ENCODE measurements at places on chromosomes 13 and 19.
A peak's percentile ranks its signal among the peaks of the same experiment; 100 is the strongest.

DNA sequence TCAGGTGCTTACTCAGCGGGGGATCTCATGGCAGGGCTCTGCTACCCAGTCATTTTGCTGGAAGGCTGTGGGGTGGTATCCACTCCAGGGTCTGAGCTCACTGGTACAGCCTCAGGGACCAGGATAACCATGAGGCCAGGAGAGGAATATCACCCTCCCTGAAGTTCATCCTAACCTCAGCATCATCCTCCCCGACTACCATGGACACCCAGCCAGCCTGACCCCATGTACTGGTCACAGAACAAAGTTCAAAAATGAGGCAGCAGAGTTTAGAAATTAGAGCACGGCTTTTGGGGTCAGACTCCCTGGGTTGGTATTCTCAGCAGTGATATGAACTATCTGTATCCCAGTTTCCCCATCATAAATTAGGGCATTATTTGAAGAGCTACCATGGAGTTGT is 35.5 kb upstream of the RXFP2 start:
- DNase-seq, result no peak

DNA sequence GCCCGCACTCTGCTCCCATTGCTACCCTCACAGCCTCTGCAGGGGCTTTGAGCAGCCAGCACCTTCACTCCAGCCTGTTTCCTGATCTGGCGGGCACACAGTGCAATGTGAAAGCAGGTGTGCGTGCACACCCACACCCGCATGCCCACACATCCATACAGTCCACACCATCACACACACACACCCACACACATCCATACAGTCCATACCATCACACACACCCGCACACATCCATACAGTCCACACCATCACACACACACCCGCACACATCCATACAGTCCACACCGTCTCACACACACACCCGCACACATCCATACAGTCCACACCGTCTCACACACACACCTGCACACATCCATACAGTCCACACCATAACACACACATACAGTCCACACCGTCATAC is 28.0 kb downstream of the PIAS4 start:
- DNase-seq, result no peak

DNA sequence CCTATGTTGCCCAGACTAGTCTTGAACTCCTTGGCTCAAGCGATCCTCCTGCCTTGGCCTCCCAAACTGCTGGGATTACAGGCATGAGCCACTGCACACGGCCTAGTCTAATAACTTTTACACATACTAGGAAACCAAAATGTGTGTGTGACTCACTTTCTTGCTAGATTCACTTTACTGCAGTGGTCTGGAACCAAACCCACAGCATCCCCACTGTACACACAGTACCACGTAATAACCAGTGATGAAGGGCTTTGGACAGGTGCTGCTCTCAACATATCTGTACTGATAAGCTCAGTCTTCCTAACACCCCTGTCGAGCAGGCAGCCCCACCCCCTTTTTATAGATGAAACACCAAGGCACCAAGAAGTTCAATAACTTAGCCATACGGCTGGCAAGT is 5.1 kb downstream of the DNMT1 start:
- DNase-seq, result no peak

- DNase-seq, result no peak
Measured at GRCh38 chr19:4585556-4585955, 26.1 kb upstream of the SEMA6B start.

DNA sequence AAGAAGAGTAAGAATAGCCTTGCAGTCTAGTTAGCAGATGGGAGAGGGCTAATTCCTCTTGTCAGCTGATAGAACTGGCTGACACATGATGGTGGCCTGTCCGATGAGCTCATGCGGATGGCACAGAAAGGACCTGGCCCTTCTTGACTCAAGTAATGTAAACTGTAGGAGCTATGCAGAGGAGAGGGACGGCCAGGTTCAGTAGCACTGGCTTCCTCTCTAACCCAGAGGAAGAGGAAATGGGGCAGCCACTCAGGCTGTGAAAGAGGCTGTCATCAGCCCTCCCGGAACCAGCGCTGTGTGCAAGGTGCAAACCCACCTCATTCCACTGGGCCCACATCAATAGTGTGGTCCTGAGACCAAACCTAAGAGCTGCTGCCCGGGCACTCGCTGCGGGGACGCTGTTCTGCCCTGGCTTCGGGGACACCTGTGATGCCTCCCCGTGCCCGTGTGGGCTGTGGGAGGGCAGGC is 30.8 kb upstream of the USE1 start:
- DNase-seq, result no peak

- DNase-seq, result no peak
Measured at GRCh38 chr19:41319500-41320184, 9.7 kb downstream of the CCDC97 start.

GRCh38 chr13:97328222-97328790 is 105.7 kb upstream of the RAP2A start:
- no peak for DNase-seq

DNA sequence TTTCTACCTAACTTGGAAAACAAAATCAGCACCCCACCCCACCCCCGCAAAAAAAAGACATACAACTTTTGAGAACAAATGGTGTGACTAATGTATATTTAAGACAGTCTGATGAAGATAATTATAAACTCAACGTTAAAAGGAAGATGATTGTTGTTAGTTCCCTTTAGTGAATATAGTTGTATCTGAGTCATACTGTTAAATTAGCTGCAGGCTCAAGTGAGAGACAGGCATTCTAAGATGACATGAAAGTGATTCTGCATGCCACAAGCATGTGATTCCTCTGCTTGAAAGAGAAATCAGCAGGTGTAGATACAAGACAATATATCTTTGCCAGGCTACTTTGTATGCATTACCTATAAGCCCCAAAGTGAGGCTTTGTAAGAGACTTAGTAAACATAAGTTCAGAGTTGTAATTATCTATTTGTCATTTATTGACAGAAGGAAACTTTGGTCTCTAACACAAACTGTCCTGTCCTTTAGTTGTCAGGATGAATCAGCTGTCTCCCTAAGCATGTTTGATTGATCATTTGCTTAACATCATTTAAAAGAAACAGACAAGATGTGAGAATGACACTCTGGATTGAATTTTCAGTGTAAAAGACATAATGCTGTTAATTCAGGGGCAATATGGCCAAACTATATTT is 319.4 kb upstream of the HTR2A start:
- DNase-seq, result no peak

DNA sequence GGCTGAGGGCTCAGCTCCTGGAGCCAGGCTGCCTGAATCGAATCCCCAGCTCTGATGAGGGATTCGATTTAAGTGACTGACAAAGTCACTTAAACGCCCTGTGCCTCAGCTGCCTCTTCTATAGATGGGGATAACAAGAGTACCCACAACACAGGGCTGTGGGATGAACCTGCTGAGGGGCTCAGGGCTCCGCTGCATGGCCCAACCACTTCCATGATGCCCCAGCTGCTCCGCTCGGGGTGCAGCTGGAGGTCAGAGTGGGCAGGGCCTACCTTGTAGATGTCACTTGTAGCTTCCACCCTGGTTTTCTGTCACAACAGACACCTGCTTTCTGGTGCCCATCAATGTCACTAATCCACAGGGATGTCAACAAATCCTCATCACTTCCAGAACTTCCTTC is 39.2 kb downstream of the STK24 start:
- DNase-seq, result no peak

- no peak for DNase-seq
Measured at GRCh38 chr13:114078461-114079451, 53.7 kb downstream of the RASA3 start.

GRCh38 chr19:11881151-11881800 is 6.3 kb upstream of the ZNF69 start:
- DNase-seq, result peak; percentile 8

- DNase-seq, result no peak
Measured at GRCh38 chr13:49667773-49668172, 23.5 kb downstream of the EBPL start.

DNA sequence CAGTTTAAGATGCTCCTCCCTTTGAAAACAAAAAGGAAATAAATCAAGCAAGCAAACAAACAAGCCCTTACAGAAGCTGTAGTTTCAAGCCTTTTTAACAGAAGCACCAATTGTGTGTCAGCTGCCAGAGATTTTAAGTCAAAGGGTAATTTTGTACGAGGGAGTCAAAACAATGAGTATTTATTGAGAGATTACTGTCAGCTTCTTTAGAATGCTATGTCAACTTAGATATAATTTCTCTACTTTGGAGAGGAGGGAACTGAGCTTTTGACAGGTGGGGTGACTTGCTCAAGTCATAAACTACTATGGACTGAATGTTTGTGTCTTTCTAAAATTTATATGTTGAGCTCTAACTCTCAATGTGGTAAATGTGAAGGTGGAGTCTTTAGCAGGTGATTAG is 10.5 kb upstream of the CBY2 start:
- no peak for DNase-seq

DNA sequence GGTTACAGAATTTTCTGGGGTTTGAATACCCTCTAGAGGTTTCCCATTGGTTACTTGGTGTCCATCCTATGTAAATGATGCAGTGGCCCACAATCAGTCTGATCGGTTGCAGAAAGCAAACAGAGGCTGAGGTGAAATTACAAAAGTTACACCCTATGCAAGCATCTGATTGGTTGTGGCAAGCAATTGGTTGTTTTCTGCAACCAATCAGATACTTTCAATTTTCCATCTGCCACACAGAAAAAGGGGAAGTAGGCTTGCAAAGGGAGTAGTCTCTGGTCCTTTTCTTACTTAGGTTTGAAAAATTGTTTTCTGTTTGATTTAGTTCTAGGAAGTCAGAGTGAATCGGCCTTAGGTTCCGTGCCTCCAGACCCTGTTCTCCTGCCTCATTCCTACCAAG is 93.1 kb downstream of the WTIP start:
- no peak for DNase-seq

- no peak for DNase-seq
Measured at GRCh38 chr13:41282129-41282571, 18.8 kb upstream of the MTRF1 start.

GRCh38 chr13:98896868-98897144 is 81.1 kb downstream of the DOCK9 start:
- no peak for DNase-seq

DNA sequence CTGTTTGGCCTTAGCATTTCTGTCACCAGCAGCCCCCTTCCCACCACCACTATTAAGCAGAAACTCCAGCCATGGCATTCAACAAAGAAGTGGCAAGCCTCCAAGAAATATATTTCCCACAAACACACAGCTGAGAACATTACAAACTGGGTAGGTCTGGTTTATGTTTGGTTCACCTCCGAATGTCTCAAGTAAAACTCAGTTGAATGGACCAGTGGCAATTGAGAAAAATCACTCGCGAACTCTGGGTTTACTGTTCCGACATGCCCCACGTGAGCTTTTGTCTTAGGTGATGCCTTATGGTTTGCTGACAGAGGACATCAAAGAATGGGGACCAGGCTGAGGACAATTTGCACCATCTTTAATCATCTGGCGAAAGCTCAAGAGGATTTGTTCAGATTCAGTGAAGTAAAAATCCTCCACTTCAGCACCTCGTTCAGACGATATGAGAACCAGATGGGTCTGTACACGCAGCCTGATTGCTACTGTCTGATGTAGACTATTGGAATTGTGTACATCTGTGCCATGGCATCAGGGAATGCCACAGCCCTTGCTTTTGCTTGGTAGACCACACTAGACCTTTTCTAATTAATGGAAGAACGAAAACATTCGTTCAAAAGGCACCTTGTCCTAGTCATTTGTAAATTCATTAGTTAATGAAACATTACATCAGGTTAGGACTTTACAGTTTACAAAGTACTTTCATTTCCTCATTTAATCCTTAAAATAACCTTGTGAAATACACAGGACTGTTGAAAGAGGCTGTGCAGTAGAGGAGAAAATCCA is 59.4 kb downstream of the SLC10A2 start:
- DNase-seq, result no peak

DNA sequence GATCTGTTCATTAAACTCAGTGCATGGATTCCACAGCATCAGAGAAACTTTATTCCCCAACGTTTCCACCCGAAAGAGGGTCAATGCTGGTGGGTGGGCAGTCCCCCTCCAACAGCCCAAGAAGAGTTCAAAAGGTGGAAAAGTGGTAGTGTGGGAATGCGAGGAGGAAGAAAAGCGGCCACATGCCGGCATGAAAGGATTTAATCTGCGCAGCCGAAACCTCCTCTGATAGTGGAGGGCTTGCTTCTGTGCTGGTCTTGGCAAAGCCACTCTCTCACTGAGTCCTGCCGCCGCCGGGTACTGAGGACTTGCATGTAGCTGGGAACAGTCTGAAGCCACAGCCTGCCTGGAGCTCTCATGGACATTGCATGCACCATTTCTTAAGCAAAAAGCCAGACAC is 136.2 kb upstream of the ZNF536 start:
- no peak for DNase-seq

DNA sequence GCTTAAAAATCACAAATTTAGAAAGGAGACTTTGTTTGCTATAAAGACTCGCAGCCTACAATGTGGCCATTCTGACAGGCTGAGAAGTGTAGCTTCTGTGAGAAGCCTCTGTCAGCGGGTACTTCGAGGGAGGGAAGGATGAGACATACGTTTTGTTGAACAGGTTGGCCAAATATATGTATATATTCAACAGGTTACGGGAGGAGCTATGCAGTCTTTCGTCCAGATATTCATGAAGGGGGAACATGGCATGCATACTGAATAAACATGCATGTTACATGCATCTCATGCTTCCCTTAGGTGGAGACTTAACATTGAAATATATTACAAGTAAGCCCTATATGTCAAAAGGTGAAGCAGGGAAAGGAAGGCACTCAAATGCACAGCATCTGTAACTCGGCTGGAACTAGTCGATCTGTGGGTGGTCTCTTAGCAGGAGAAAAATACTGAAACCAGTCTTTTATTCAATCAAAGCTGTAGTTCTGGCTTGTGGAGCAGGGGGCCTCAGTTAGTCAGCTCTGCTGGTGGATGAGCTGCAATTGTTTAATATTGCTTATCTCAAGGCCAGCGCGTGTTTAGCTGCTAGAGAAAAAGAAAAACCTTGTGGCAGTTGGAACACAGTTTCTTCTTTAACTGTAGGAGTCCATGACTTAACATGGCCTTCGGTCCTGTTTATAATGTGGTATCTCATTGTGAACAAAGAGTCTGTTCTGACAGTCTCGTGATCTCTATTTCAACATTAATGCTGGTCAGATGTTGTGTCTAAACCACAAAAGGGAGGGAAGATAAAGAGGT is 94.3 kb downstream of the FAM216B start:
- no peak for DNase-seq

DNA sequence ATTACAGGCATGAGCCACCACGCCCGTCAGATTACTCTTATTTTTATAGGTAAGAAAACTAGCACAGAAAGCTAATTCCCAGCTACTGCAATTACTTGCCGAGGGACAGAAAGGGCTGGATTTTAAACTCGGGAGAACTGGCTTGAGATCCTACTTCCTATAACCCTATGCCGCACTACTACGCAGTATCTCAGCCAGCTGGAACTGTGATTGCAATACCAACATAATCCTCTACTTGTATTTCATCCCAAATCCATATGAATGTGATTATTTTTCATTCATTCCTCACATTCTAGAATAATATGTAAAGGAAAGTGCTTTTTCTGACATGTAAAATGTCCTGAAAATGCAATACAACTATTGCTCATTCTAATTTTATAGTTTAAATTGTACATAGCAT is 773.8 kb upstream of the GPC6 start:
- DNase-seq, result no peak
